ENCODE measurements at places on chromosomes 1 and 21.
A peak's percentile ranks its signal among the peaks of the same experiment; 100 is the strongest.

DNA sequence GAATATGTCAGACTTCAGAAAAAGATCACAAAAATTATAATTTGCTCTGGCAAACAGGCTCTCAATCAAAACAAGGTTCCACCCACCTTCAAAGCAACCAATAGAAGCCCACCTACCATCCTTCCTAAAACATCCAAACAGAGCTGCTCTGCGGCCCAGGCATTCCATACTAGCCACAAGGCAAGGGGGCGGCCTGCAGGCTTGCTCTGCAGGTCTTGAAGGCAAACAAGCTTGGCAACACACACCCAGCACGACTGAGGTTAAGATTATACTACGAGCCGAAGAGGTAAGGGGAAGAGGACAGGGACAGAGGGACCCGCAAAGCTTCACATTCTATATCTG is 207.3 kb downstream of the SLC45A1 start:
- DNase-seq: no peak

DNA sequence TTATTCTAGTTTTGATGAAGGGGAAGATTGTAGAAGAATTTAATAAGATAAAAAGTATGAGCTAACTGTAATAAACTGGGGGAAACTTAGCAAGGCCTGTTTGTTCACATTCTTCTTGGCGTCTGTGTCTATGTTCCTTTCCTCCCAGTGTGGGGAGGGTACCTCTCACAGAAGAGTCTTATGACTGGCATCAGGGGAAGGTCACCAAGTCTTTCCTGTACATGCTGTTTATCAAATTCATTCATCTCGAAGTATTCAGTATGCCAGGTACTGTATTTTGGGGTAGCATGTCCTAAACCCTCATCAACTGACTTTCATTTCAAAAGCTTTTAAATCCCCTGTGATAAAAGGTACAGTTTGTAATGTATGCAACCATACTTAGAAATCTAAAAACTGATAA is 78.4 kb downstream of the HS2ST1 start:
- DNase-seq: peak; percentile 12

GRCh38 chr1:231428377-231428776 is 6.3 kb upstream of the EGLN1 start:
- DNase-seq: no peak

- DNase-seq: no peak
Observed at GRCh38 chr1:54553602-54554313, 5.7 kb downstream of the ACOT11 start.

DNA sequence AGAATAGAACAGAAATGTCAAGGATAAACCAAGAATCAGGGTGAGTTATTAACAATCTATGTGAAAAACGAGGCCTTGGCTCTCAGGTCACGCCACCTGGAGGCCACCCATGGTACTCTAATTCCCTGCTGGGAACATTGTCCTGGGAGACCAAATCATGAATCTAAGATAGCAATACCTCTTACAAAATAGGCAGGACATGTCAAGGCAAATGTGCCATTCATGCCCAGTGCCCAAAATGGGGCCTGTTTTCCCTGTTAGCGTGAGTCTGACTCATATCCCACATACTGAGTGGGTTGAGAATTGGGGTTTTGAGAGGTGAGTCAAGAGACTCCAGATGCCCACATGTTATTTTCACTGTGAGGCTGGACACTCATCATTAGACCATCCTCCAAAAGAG is 380.8 kb downstream of the HHIPL2 start:
- DNase-seq: no peak

GRCh38 chr1:213744780-213745179 is 243.0 kb upstream of the PROX1 start:
- no peak for DNase-seq

- DNase-seq: no peak
Observed at GRCh38 chr1:51270751-51271150, 34.7 kb downstream of the RNF11 start.

- DNase-seq: no peak
Observed at GRCh38 chr1:156431366-156431765, 62.4 kb downstream of the RHBG start.

DNA sequence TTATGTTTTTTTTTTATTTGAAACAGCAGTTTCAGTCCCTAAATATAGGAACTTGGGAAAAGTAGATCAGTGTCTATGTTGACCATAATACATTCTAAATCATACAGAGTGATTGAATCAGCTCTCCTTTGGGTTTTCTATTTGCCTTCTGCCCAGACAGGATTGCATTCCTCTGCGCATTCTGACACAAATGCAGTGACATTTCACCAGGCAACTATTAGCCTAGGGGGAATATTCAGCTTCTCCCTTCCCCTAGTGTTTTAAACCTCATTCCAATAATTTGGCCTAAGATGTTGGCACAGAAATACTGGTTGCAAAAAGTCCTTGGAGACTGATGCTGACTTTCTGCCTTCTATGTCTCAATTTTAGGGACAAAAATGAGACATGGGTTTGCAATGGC is 172.8 kb downstream of the PTGER3 start:
- DNase-seq: no peak

GRCh38 chr1:234897754-234898454 is 230.7 kb downstream of the TOMM20 start:
- DNase-seq: no peak

- no peak for DNase-seq
Observed at GRCh38 chr1:65190229-65190628, 42.2 kb downstream of the AK4 start.

DNA sequence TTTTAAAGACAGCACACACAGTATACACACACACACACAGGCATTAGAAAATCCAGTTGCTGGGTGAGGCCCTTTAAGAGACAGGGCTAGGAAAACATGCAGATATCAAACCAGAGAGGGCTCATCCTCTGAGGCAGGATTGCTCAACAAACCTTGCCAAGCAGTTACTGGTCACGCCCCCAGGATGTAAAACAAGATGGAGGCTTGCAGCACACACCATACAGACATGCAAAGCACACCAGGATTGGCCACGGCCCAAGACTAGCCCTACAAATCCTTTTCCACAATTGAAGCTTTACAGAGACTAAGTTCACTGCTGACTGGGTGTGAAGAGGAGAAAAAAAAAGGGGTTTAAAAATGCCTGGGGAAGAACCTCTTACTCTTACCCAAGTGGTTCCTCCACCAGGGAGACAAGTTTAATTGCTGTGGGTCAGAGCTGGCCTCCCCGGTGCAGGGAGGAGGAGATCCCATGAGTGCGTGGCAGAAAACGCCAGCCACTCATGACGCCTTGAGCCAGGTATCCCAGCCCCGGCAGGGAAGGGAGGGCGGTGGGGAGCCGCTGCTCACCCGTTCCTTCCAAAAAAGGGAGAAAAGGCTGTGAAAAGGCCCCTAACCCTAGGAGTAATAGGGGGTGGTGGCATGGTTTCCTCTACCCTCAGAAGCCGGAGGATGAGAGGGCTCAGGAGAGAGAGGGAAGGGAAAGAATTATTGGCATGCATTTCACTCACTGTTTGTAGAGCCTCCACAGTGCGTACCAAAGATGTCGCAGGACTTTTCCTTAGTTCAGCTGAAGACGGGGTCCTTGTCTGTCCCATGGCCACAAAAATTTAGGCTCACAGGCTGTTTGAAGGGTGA is 594.6 kb upstream of the ZP4 start:
- DNase-seq: no peak

DNA sequence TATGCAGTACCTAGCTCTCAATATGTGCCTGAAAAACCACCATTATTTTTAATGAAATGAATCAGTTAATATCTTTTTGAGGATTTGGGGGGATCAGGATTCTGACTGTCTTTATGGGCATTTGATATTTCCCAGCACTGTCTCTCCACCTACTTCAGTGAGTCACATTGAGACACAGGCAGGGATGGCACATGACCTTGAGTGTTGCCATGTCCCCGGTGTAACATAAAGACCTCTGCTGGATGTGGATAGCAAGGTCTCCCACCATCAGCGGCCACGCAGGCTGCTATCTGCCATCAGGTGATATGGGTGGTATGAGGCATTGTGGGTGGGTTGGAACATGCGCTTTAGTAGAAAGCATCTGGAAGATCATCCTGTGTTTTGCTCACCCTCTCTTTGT is 103.2 kb downstream of the RGL1 start:
- no peak for DNase-seq

GRCh38 chr1:56056438-56057287 is 522.7 kb downstream of the PLPP3 start:
- DNase-seq: no peak

GRCh38 chr1:116401646-116402176 is 28.7 kb downstream of the ATP1A1 start:
- no peak for DNase-seq

GRCh38 chr1:159009704-159010361 is at the start of gene IFI16:
IFI16 (plus strand) TSS chr1:159009907; CDS start chr1:159014681, 4,774 bp downstream.
- DNase-seq: peak; percentile 77

GRCh38 chr1:214427871-214428277 is 123.5 kb downstream of the PTPN14 start:
- peak; percentile 35 for DNase-seq

- DNase-seq: no peak
Observed at GRCh38 chr1:68963353-68963752, 466.5 kb upstream of the DEPDC1 start.

- DNase-seq: no peak
Observed at GRCh38 chr1:33903210-33903589, 39.3 kb downstream of the HMGB4 start.

GRCh38 chr1:197471248-197471985 is 203.4 kb downstream of the CRB1 start:
- no peak for DNase-seq

DNA sequence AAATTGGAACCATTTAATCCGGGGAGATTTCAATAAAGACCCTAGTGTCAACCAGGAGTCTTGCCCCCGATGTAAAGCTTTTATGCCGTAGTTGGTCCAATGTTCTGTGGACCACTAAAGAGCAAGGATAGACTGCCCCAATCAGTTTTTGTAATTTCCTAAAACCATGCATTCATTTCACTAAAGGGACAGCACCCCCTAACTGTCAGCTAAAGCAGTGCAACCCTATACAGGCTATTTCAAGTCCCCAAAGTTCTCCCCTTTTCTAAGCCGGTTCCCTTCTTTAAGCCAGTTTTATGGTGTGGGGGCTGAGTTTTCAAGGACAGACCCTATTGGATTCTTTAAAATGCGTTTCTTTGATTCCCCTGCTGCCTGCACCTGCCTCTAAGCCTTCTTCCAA is 12.7 kb upstream of the PDPN start:
- no peak for DNase-seq

GRCh38 chr1:2209400-2210083 is 15.0 kb upstream of the FAAP20 start:
- no peak for DNase-seq

GRCh38 chr21:41974752-41975053 is 20.9 kb upstream of the C2CD2 start:
- DNase-seq: no peak

GRCh38 chr1:32494196-32494595 is 29.3 kb downstream of the ZBTB8B start:
- DNase-seq: no peak

- peak; percentile 79 for DNase-seq
Observed at GRCh38 chr1:177912991-177913390, 56.9 kb downstream of the SEC16B start.

DNA sequence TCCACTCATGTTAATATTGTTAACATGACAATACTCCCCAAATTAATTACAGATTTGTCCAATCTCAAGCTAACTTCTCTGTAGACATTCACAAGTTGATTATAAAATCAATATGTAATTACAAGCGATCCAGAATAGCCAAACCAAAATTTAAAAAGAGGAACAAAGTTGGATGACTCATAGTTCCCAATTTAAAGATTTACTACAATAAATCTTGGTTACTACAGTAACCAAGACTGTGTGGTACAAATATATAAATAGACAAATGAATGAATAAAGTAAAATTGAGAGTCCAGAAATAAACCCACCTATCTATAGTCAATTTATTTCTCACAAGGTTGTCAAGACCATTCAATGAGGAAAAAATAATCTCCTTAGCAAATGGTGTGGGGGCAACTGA is 7.1 kb upstream of the KRTAP10-4 start:
- DNase-seq: no peak

DNA sequence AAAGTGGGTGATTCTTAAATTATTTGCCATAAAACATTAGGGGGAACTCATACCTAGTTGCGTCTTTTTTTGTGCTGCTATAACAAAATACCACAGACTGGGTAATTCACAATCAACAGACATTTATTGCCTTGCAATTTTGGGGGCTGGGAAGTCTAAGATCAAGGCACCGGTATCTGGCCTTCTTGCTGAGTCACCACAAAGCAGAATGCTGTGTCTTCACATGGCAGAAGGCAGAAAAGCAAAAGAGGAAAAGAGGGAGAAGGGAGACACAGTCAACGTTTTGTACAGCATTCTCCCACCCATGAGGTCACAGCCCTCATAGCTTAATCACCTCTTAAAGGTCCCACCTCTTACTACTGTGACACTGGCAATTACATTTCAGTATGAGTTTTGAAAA is 291.0 kb downstream of the CHRM3 start:
- DNase-seq: no peak

DNA sequence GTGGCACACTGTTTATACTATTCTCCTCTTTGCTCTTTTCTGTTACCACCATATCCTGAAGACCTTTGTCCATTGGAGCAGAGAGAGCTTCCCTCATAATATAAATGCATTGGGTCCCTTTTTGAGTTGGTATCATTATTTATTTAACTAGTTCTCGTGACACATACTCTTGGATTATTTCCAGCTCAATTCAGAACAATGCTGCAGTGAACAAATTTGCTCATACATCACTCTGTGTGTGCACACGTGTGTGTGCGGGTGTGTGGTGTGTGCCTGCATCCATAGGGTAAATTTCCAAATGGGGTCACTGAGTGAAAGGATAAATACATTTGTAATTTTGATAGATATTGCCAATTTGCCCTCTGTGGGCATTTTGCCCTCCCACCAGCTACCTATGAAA is 5.8 kb downstream of the PLA2G2A start:
- DNase-seq: no peak

GRCh38 chr1:240486611-240487010 is 125.3 kb downstream of the GREM2 start:
- DNase-seq: no peak

- DNase-seq: no peak
Observed at GRCh38 chr1:59055908-59056719, 240.8 kb upstream of the FGGY start.

DNA sequence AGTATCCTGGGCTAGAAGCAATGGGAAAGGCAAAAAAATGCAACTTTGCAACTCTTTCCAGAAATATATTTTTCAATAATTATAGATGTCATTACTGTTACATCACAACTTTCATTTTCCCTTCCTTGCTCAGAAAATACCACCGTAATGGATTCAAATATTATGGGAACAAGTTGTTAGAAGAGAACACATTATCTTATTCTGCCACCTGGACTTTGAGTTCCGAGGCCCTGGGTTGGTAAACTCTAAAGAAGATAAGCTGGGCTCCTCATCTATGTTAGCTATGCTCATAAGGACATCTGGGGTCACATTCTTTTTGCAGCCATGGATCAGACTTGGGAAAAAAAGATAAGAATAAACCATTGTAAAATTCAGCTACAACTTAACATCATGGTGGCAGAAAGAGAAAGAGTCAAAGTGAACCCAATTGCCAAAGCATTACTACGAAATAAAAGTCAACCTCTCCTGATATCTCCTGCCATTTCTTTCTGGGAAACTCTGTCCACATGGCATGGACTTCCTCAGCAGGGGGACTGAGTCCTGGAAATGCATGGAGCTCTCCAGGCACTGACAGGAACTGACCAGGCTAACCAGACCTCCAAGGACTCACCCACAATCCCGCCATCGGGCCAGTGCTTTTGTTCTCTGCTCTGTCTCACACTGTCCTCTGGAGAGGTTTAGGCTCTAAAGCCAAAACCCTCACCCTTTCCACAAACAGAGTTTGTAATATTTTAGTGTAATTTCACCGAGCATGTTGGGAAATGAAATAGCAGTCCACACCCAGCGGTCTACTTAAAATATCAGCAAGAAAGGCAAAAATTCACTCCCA is 499.1 kb upstream of the RUNX1 start:
- DNase-seq: peak; percentile 79
